ENCODE measurements at places on chromosomes 5 and 9. TPM values are rescaled to one million over a fixed set of nuclear protein-coding genes. Genes with fewer than 3 reads are reported as not detected.

DNA sequence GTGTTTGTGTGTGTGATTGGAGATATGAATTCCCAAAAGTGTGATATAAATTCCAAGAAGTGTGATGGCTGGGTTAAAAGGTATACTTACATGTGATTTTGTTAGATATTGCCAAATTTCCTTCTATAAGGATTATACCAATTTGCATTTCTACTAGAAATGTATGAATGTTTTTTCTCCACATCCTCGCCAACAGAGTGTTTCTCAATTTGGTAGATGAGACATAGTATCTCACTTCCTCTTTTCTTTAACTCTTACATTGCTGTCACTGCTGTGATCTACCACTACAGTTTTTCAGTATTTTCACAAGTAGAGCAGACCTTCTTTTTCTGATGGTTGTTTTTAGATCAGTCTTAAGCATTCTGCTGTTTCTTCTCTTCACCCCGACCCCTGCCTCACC is 111.3 kb downstream of the FER start:
- DNase-seq, result no peak

GRCh38 chr5:137051161-137051560 is 448.0 kb downstream of the SPOCK1 start:
- DNase-seq, result no peak

DNA sequence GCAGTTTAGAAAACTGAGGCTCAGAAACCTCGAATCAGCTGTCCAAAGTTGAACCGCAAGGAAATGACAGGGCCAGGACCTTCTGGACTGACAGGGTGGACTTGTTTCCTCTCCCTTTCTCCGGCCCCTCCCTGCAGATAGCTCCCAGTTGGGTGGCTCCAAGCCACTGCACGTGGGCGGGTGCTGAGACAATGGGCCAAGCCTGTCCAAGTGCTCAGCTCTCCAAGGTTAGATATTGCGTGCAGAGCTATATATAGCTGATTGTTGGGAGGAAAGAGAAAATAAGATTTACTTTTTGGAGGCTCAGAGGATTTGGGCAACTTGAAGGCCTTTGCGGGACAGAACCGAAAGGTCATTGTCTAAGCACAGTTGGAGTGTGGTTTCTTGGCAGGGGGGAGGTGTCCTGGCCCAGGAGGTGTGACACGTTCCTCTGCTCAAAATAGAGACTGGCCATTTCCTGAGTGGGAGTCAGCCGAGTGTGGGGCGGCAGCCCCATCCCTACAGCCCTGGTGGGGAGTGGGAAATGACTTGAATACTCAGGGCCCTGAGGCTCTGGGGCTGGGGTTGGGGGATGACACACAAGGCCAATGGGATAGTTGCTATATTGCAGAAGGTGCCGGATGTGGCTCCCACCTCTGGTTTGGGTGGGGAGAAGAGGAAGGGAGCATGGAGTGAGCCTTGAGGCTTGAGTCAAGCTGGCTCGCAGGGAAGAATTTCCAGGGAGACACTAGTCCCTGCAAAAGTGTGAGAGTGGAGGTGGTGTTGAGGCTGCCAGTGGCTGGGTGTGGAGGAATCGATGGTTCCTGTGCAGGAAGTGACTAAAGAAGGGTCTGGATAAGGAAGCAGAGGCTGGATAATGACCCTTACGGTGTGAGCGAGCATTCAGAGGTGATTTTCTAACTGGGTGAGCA is 44.4 kb upstream of the SMAD5 start:
- DNase-seq, result no peak

GRCh38 chr9:90107726-90108655 is 503.2 kb downstream of the GADD45G start:
- no peak for DNase-seq

DNA sequence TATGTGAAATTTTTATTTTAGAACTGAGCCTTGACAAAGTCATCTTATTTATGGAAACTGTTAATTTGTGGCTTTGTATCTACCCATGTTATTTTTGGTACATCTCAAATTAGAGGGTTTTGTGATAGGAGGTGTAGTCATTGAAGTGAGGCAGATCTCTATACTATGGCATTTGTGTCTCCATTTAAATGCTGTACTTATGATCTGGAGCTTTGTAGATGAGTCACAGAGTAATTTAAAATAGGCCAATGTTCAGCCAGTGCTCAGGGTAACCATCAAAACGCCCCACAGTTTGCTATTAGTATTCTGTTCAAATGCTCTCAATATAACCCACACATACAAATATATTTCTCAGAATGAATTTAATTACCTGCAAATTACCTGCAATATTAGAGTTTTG is 351.5 kb upstream of the KLF9 start:
- DNase-seq, result no peak

DNA sequence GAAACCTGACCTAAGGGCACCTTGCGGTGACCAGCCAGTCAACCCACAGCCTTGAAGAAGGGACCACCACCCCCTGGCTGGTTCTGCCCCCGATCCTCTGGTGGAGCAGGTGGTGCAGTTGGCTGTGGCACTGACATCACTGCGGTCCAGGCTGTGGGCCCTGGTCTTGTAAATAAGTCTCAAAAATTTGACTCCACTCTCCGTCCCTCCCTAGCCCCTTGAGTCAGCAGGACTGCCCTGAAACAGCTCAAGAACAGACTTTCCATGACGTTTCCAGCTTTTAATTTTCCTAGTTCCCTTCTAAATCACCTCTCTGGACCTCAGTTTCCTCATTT is 134.8 kb upstream of the BOD1 start:
- DNase-seq, result no peak

- no peak for DNase-seq
These were observed 5.9 kb downstream of the MED22 start for GRCh38 chr9:133342069-133342406.

DNA sequence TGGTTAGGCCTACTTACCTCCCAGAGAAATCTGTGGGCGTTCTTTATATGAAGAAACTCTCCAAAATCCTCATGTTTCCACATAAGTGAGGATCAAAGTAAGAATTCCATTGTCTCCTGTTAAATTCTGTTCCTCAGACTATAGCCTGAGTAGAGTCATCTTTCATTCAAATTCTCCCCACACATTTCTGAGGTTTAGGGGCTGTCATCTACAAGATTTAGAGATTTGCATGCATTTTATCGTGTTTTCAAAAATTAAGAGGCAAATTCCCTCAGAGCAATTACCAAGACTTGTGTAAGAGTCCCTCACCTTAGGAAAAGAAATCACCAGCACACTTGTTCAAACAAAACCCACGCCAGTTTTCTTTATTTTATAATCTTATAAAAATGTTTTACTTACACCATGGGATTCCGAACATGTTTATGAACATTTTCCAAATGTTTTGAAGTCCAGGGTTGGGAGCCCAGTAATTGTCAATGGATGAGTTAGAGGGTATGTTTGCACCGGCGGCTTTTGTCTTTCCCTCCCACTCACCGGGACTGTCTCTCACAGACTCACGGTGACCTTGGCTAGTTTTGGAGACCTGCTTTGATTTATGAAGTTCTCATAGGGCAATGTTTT is 367.6 kb downstream of the ENC1 start:
- DNase-seq, result no peak

- no peak for DNase-seq
These were observed 53.0 kb downstream of the BNC2 start for GRCh38 chr9:16817514-16817913.

GRCh38 chr9:135602789-135603481 is 36.4 kb downstream of the GLT6D1 start:
- DNase-seq, result peak; percentile 44

DNA sequence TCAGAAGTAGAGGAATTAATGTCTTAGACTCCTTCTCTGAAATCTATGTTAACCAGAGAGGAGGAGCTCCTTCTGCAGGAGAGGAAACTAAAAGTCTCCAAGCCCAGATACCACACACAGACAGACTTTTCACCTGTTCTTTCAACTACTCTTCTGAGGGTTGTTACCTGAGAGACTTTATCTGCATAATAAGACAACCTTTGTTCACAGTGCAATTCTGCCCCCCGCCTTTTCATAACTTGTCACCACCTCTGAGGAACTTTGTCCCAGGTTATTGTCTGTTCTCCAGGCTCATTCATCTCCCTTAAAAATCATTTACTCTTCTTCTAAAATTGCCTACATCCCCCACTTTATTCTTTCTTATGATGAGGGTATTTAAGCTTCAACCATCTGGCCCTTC is 9.4 kb upstream of the GALNT10 start:
- no peak for DNase-seq

RASGRF2 gene
- total RNA-seq, result 0.61 TPM

CDHR2 gene
- 10.0 TPM for total RNA-seq

GABRA1 gene
- not detected for total RNA-seq

CXCL14 gene
- 10.8 TPM for total RNA-seq

TMEM171 gene
- total RNA-seq, result 1.5 TPM

BSPRY gene
- total RNA-seq, result 0.83 TPM

TRIP13 gene
- total RNA-seq, result 0.34 TPM

SHOC1 gene
- not detected for total RNA-seq

SPINK5 gene
- 0.10 TPM for total RNA-seq

TAF11L5 gene
- total RNA-seq, result not detected

Measured in right lobe of liver (tissue), 6 donors.